ENCODE measurements at places on chromosomes 6 and 20.

- H3K4me3 ChIP-seq, result no peak overlapping the region
- no peaks in the 10 kb centered on the region for H3K4me1 ChIP-seq
- peaks cover 5% of the 10 kb centered on the region for H3K27me3 ChIP-seq
- DNase-seq, result no peak
- H3K36me3 ChIP-seq, result peaks cover 5% of the 10 kb centered on the region
Observed at GRCh38 chr6:126614642-126615504, 275.0 kb downstream of the CENPW start.

GRCh38 chr6:45548657-45549515 lies 171.2 kb upstream of the SUPT3H start:
- no peak overlapping the region for H3K4me3 ChIP-seq
- peaks cover 3% of the 10 kb centered on the region for H3K27me3 ChIP-seq
- no peak for DNase-seq

DNA sequence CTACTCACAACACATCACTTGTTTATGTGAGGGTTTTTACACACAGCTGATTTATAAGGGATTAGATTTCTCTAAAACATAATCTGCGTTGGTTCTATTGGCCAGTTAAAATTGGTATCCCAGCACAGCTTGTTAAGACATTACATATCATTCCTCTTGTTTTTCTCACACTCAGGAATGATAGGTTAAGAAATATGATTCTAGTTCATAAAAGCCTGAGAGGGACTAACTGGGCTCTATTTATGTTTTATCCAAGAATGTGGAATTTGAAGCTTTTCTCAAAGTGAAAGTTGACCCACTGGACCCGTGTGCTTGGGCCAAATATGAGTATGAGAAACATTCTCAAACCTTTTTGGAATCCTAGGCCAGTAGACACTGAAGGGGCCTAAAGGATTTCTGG lies 117.3 kb downstream of the TMEM170B start:
- H3K27me3 ChIP-seq, result peaks cover 9% of the 10 kb centered on the region
- H3K27ac ChIP-seq, result peak overlapping the region; percentile 3
- H3K4me3 ChIP-seq, result no peak overlapping the region
- DNase-seq, result no peak
- H3K4me1 ChIP-seq, result peaks cover 48% of the 10 kb centered on the region
- no peaks in the 10 kb centered on the region for H3K36me3 ChIP-seq

- no peaks in the 10 kb centered on the region for H3K27me3 ChIP-seq
- DNase-seq, result no peak
- H3K36me3 ChIP-seq, result no peaks in the 10 kb centered on the region
- H3K27ac ChIP-seq, result no peak overlapping the region
- H3K4me3 ChIP-seq, result no peak overlapping the region
Observed at GRCh38 chr20:47406849-47407682, 50.6 kb upstream of the ZMYND8 start.

DNA sequence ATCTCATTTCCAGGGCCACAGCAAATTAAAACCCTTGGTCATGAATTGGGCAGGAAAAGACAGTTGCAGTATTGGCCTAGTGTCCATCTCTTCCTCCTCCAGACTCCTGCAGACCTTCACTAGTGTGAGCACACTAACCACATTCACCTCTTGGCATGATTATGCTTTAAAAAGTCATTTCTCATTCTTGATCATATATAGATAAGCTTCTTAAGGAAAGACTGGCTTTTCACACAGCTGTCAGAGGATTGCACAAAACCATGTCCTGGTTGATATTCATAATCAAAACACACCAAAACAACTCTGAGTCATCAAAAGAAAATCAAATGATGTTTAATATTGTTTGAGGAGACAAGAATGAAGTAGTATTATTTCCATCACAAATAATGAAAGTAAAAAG lies 52.1 kb downstream of the TMEM200A start:
- no peak for DNase-seq
- H3K4me1 ChIP-seq, result no peaks in the 10 kb centered on the region
- no peak overlapping the region for H3K4me3 ChIP-seq
- peaks cover 10% of the 10 kb centered on the region for H3K36me3 ChIP-seq

DNA sequence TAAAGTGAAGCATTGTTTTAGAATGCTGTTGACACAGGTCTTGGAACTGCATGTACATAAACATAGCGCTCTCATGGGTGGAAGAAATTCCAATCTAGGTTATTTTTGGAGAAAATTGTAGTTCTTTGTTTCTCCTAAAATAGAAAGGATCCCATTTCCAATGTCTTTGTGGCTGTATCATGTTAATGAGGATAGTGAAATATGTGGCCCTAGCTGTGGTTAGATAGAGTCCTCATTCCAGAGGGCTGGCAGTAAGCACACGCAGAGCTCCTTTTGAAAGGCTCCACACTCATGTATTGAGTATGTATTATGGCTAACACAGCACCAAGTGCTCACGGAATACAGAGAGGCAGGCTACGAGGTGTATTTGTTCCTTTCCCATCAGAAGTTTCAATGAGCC lies 60.9 kb downstream of the SNRNP48 start:
- H3K27ac ChIP-seq, result no peak overlapping the region
- H3K4me3 ChIP-seq, result no peak overlapping the region
- DNase-seq, result no peak
- H3K36me3 ChIP-seq, result no peaks in the 10 kb centered on the region
- peaks cover 7% of the 10 kb centered on the region for H3K27me3 ChIP-seq

DNA sequence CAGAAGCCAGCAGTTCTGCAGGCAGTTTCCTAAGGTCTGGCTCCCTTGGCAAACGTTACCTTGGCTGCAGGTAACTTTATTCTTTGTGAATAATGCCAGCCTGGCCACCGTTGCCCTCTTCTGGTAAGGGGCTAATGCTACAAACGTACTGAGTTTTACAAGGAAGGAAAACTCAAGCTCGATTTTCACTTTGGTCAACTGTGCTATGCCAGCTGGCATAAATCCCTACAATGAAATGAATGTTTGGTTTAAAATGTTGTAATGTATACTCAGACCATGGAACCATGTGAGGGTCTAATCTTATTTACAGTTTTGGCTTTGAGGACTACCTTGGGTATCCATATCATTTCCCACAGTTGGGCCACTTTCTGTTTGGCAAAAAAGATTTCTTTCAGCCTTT lies 101.4 kb downstream of the SLX4IP start:
- peaks cover 10% of the 10 kb centered on the region for H3K4me1 ChIP-seq
- DNase-seq, result no peak
- no peaks in the 10 kb centered on the region for H3K27me3 ChIP-seq

GRCh38 chr6:81561731-81562130 lies 190.8 kb downstream of the TENT5A start:
- H3K27ac ChIP-seq, result no peak overlapping the region
- no peaks in the 10 kb centered on the region for H3K4me1 ChIP-seq
- no peak for DNase-seq
- no peak overlapping the region for H3K4me3 ChIP-seq

- no peak for DNase-seq
- no peaks in the 10 kb centered on the region for H3K27me3 ChIP-seq
- H3K4me3 ChIP-seq, result no peak overlapping the region
- H3K27ac ChIP-seq, result no peak overlapping the region
- peaks cover 27% of the 10 kb centered on the region for H3K4me1 ChIP-seq
Observed at GRCh38 chr20:10557685-10558084, 116.1 kb downstream of the JAG1 start.

GRCh38 chr20:57252559-57253162 lies 13.8 kb downstream of the BMP7 start:
- H3K27me3 ChIP-seq, result no peaks in the 10 kb centered on the region
- peak overlapping the region; percentile 79 for H3K27ac ChIP-seq
- peaks cover 53% of the 10 kb centered on the region for H3K4me1 ChIP-seq
- no peak for DNase-seq
- peaks cover 29% of the 10 kb centered on the region for H3K36me3 ChIP-seq

DNA sequence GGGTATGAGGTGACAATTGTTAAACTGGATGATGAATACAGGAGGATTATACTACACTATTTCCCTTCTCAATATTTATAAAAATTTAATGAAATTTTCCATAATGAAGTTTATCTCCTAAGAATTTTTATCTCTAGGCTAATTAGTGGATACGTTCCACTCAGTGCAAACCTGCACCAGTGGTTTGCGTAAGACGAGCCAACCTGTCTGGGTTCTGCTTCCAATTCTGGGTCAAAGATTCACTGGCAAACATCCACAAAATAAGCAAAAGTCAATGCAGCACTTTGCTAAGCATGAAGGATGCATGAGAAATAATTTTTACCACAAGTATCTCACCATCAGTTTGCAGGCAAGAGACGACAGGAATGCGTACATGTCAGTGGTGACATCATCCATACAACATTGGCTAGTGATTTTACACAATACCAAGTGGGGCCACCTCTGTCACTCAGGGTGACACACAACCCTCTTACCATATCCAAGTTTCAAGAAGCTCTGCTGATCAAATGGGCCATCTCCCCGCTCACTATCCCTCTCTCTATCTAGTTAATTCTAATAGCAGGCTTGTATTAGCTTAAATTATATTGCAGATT lies 51.7 kb downstream of the FAM50B start:
- H3K27ac ChIP-seq, result no peak overlapping the region
- no peaks in the 10 kb centered on the region for H3K27me3 ChIP-seq
- H3K4me3 ChIP-seq, result no peak overlapping the region
- H3K4me1 ChIP-seq, result peaks cover 16% of the 10 kb centered on the region

- peaks cover 10% of the 10 kb centered on the region for H3K4me1 ChIP-seq
- no peak overlapping the region for H3K4me3 ChIP-seq
- H3K27me3 ChIP-seq, result peaks cover 17% of the 10 kb centered on the region
- no peak overlapping the region for H3K27ac ChIP-seq
Observed at GRCh38 chr6:159043947-159044346, 844 bp downstream of the TAGAP start.

DNA sequence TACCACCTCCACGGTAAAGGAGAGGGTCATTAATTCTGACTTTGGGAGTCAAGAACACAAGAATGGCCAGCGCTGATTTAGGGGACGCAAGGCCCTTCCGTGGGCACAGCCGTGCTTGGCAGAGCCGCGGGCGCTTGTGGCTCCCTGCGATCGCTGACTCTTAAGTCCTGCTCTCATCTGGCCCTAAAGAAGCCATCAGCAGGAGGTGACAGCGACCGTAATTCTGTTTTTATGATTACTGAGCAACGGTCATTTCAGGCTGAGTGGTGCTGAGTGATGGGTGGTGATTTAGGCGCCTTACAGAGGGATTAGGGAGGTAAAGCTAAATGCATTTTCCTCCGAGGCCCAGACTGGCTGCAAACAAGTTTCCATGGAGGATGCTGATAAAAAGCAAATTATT lies 364.6 kb upstream of the SULF2 start:
- no peak overlapping the region for H3K4me3 ChIP-seq
- peaks cover 12% of the 10 kb centered on the region for H3K27me3 ChIP-seq
- no peaks in the 10 kb centered on the region for H3K36me3 ChIP-seq
- peaks cover 35% of the 10 kb centered on the region for H3K4me1 ChIP-seq
- no peak for DNase-seq

GRCh38 chr6:91476000-91476399 lies 889.1 kb upstream of the MAP3K7 start:
- H3K27me3 ChIP-seq, result no peaks in the 10 kb centered on the region
- H3K4me3 ChIP-seq, result no peak overlapping the region
- H3K36me3 ChIP-seq, result no peaks in the 10 kb centered on the region
- peaks cover 3% of the 10 kb centered on the region for H3K4me1 ChIP-seq
- no peak overlapping the region for H3K27ac ChIP-seq

DNA sequence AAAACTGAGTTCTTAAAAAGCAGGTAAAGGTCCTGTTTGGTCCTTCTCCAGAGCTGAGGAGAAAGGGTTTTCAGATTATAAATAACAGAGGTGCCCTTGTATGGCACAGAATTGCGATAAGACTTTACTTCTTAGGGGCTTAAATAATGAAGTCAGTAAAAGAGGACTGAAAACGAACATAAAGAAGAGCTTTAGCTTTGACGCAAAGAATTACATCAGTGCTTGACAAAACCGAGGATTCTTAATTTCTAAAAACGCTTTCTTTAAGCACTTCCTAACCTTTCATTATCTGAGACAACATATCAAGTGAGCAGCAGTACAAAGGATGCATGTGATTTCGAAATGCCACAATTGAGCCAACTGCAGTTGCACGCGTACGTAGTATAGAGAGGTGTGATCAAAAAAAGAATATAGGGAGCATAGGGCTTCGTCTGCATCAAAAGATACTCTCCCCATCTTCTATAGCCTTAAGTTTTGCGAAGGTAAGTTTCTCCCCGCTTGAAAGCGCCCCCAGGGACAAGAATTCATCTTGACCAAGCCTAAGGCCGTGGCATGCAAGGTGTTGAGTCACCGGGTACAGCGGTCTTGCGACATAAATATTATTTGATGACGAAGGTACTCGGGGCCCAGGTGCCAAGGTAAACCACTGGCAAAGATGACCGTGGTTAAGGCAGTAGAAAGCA lies 778 bp upstream of the LOC128125822 start:
- H3K27ac ChIP-seq, result peak overlapping the region; percentile 97
- H3K4me1 ChIP-seq, result peaks cover 29% of the 10 kb centered on the region
- DNase-seq, result no peak
- H3K4me3 ChIP-seq, result peak overlapping the region; percentile 86

- peaks cover 5% of the 10 kb centered on the region for H3K36me3 ChIP-seq
- H3K4me3 ChIP-seq, result no peak overlapping the region
Observed at GRCh38 chr6:107244742-107245480, 129.6 kb upstream of the BEND3 start.

GRCh38 chr20:39136798-39137197 lies 174.7 kb downstream of the DHX35 start:
- no peak for DNase-seq
- peaks cover 35% of the 10 kb centered on the region for H3K27me3 ChIP-seq
- no peaks in the 10 kb centered on the region for H3K36me3 ChIP-seq
- no peak overlapping the region for H3K4me3 ChIP-seq
- no peak overlapping the region for H3K27ac ChIP-seq

- DNase-seq, result no peak
- no peak overlapping the region for H3K4me3 ChIP-seq
- peaks cover 5% of the 10 kb centered on the region for H3K36me3 ChIP-seq
- H3K27ac ChIP-seq, result no peak overlapping the region
- H3K27me3 ChIP-seq, result no peaks in the 10 kb centered on the region
Observed at GRCh38 chr20:4946986-4947385, 54.3 kb downstream of the SLC23A2 start.

GRCh38 chr20:35489717-35490116 lies 34.3 kb downstream of the CEP250 start:
- no peaks in the 10 kb centered on the region for H3K4me1 ChIP-seq
- no peak for DNase-seq
- H3K27me3 ChIP-seq, result no peaks in the 10 kb centered on the region
- H3K4me3 ChIP-seq, result no peak overlapping the region
- H3K36me3 ChIP-seq, result peaks cover 25% of the 10 kb centered on the region
- no peak overlapping the region for H3K27ac ChIP-seq

DNA sequence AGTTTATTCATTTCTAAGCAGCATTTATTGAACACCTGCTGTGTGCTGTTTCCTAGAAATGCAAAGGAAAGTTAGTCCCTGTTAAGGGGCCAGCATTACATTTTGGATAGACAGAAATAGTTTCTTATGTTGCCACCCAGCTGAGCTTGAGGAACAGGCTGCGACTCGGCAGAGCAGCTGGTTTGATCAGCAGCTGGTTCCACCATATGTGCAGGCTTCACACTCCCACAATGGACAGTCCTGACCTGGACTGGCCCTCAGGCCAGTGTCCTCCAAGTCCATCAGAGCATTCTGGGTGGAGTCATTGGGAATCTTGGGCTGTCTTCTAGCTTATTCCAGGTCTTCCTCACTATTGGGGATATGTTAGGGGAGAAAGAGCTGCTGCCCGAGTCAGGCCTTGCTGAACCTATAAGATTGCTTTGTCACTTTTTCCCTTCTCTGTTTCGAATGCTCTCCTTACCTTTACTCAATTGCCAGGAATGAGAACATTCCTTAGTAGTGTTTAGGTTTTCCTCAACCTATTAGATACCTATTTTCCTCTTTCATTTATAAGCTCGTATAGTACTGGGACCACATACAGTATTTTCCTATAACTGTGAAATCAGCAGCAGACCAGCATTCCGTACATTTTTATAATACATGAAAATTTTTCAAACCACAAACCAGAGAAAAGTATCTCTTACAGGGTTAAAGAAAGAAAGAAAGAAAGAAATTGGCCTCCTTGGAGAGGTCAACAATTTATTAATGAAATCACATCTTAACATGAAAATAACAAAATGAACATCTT lies 203.0 kb downstream of the FARS2 start:
- DNase-seq, result no peak
- H3K4me3 ChIP-seq, result no peak overlapping the region
- peaks cover 12% of the 10 kb centered on the region for H3K4me1 ChIP-seq
- no peak overlapping the region for H3K27ac ChIP-seq
- no peaks in the 10 kb centered on the region for H3K36me3 ChIP-seq
